CD4-positive, alpha-beta T cell treated with Interleukin-6 at 100 ng/mL for 8 hours (primary cell): ENCODE measurements at places on chromosomes 2 and 18.

DNA sequence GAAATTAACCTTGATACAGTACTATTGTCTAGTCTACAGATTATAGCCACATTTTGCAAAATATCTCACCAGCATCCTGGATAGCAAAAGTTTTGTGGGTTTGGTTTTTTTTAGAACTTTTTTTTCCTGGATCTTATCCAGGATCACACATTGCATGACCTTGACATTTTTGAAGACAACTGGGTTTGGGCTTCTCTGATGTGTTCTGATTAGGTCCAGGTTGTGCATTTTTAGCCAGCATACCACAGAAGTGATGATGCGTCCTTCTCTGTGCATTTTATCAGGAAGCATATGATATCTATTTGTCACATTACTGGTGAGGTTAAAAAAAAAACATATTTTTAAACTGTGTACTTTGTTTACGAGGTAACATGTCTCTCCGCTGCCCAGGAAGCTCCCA lies 221.0 kb upstream of the OSR1 start:
- DNase-seq, result no peak

GRCh38 chr18:6487968-6488367 lies 73.3 kb upstream of the L3MBTL4 start:
- no peak for DNase-seq

DNA sequence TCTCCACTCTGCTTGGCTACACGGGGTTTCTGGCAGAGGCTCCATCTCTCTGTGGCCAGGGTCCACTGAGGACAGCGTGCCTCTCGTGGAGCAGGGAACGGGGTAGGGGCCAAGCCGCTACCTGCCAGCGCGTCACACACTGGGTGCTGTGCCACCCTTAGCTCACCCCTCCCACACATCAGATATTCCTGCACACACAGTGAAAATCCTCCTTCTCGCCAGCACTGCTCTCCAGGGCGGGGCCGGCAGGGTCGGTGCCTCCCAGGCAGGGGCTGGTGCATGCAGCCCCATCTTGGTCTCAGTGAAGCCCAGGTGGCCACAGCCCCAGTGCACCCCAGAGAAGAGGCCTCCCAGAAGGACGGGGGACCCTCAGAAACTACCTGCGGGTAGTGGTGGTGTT lies 124.6 kb downstream of the MBP start:
- no peak for DNase-seq

- DNase-seq, result no peak
Measured at GRCh38 chr2:215454519-215455246, 18.8 kb upstream of the FN1 start.

DNA sequence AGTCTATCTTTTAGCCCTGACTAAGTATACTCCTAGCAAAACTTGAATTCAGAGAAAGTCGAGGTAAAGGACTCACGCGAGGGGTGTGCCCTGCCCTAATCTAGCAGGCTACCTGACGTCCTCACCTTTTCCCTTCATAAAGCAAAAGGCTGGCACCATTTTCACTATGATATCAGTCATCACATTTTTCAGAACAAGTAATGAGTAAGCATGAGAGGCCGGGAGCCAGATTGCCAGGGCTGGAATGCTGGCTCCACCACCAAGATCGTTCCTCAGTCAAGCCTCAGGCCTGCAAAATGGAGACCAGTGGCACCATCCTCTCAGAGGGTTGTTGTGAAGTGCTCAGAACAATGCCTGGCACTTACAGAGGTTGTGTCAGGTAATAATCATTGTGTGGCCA lies 18.7 kb upstream of the NCKAP5 start:
- no peak for DNase-seq

DNA sequence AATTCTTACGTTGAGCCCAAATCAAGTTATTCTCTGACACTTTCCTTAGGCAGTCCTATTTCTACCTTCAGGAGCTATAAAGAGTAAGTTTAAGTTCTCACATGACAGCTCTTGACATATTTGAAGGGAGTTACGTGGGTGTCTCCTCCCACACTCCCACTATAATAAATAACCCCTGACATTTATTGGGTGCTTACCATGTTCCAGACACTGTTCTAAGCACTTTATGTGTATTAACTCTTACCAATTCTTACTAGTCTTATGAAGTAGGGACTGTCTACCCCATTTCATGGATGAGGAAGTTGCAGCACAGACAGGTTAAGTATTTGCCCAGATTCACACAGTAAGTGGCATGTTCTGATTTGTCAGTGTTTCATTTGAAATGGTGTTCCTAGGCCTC lies 17.9 kb downstream of the PLCL1 start:
- no peak for DNase-seq

GRCh38 chr18:27778441-27778840 lies 398.5 kb downstream of the CDH2 start:
- DNase-seq, result no peak

DNA sequence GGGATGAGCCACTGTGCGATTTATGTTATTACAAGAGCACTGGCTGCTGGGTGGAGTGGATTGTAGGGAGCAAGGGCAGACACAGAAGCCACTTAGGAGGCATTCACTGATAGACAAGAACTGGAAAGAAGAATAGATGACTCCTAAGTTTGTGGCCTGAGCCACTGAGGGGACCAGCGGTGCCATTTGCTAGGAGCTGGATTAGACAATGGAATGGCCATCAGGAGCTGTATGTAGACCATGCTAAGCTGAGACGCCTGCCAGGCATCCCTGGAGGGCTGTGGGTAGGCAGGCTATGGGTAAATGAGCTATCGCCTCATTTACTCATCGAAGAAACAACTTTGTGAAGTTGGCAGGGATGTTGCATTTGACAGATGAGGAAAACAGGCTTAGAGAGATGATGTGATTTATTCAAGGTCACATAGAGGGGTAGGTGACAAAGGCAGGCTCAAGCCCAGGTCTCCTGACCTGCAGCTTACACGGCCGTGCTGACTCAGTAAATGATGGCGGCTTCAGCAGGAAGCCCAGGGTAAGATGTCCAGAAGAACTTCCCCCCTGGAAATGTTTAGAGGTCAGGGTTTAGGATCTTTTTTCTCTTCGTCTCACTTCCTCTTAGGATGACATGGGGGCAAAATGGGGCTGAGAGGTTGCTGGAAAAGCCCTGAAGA lies 2.8 kb downstream of the MFSD2B start:
- DNase-seq, result no peak

DNA sequence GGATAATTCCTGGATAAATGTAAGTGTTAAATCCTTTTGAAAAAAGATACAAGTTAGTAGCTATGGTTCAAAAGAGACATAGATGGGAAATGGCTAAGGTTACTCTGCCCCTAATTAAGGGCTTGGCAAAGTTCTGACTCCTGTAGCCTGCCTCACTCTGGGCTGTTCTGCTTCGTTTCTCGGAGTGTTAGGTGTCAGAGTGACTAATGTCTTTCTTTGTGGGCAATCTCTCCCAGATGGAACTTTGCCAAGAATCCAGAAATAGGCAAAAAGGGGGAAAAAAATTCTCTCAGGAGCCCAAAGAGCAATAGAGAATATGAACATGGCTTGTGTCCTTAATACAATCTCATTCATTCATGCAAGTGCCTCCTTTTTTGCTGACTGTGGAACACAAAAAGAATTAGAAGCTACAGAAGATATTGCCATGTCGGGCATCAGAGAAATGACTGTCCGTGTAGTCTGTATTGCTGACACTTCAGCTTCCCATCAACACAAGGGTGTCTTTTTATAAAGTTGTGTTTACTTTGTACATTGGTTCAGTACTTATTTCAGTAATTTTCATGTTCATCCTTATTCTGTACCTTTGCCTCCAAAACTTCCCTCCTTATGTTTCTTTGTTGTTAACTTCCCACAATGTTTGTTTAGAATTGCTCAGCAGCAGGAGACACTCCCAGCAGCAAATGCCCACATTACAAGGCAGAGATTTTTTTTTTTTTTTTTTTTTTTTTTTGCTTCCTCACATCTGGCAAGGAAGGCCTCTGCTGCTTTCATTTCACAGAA lies 134.0 kb downstream of the FTCDNL1 start:
- no peak for DNase-seq

DNA sequence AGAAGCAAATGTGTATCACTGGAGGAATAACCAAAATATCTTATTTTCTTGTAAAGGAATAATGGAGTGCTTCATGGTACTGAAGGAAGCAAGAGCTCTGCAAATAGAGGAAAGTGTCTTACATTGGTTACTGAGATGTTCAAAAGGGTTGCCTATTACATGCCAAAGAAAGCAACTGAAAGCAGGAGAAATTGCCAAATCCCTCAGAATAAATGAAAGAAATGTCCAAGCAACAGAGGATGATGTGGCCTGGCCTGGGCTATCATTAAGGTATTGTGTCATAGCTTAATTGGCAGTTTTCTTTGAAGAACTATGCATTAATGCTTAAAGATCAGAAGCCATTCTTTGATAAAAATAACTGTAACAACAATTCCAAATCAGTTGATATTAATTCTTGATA lies 173.7 kb downstream of the RAB3GAP1 start:
- DNase-seq, result no peak

- peak; percentile 29 for DNase-seq
Measured at GRCh38 chr2:63692002-63692606, 103.3 kb downstream of the MDH1 start.

DNA sequence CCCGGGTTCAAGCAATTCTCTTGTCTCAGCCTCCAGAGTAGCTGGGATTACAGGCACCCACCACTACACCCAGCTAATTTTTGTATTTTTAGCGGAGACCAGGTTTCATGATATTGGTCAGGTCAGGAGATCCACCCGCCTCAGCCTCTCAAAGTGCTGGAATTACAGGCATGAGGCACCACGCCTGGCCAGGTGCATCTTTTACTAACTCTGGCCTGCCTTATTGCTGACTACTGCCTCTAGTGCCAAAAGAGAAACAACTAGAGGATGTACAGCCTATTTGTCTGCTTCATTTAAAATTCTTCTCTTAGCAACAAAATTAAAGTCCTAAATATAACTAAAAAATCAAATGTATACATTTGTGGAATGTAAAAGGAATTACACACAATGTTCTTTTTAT lies 115.4 kb downstream of the BMPR2 start:
- no peak for DNase-seq
